ENCODE measurements at places on chromosomes 11 and 22. TPM values are rescaled to one million over a fixed set of nuclear protein-coding genes. Genes with fewer than 3 reads are reported as not detected.

DNA sequence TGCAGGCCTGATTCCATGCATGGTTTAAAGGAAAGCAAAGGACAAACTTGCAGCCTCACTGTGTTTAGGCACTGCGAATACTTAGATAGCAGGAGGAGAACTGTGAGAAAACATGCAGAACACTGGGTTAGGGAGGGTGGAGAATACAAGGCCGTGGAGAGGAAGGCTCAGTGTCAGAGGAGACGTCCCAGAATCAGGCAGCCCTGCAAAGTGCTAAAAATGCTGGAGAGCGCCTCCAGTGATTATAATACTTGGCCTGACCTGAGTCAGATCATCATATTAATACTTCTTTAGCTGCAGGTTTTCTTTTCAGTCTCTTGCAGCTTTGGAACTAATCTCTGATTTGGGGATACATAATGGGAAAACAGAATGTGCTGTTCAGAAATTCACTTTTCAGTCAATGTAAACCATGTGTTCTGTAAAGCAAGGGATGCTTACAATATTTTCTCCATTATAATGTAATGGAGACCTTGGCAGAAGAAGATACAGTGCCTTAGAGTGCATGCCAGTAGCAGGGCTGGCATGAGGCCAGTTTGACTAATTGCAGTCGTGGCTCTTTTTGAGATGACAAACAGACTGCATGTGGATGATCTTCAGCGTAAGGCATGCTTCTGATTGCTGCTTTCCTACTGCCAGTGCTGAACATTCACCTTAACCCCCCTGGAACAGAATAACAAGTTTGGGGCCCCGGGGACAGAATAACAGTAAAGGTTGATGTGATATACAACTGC, 16.8 kb downstream of the EXT2 start:
- DNase-seq = no peak

- DNase-seq = no peak
These were observed 9.9 kb upstream of the MRPL11 start for GRCh38 chr11:66448523-66448922.

DNA sequence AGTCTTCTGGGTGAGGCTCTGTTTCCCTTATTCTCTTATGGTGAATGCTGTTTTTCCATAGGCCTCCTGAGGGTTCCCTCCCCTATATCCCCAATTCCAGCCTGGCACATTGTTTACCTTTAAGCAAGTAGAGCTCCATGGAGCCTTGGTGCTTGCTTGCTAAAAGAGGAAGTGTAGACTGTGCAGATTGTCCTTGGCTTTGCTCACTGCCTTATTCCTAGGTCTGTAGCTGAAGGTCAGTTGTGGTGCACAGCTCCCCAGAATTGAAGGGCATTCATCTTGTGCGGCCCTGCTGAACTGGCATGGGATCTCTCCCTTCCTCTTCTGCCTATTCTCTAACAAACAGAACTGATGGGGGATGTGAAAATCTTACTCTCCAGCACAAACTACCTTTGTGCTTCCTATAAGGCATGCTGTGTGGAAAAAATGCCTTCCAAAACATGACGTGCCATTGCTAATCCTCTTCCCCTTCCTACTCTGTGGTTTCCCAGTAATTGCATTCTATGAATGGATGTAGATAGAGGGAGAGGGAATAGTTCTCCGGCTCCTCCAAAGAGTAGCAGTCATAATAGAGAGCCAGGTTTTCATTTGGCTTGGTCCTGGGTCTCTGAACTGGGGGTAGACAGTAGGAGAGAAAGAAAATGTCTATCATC, 34.2 kb upstream of the PLET1 start:
- no peak for DNase-seq

DNA sequence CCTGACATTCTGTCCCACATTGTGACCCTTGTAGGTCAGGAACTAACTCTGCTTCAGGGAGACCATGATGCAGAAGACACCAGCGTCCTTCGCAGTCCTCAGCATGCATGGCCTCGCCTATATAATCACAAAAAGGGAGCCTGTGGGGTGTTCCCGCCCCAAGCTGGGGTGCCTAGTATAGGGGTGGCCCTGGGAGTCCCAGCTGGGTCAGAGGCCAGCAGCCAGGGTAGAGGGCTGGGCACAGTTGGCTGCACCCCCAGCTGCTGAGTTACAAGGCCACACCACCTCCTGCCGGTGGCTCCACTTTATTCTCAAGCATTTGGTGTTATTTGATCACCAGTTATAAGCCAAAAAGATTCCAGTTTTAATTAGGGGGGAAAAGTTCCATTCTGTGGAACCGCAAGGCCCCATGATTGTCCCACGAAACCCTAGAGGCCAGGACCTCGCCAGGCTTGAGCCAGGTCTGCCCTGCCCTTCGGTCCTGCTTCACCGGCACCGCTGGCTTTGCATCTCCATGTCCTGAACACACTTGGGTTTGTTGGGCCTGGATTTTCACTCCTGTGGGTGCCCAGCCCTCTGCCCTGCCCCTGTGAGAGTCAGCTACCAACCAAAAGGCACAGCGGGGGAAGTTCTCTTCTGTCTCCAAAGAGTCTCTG, 15.0 kb upstream of the GNB1L start:
- no peak for DNase-seq

- DNase-seq = no peak
These were observed 157.3 kb downstream of the AASDHPPT start for GRCh38 chr11:106234794-106235193.

DNA sequence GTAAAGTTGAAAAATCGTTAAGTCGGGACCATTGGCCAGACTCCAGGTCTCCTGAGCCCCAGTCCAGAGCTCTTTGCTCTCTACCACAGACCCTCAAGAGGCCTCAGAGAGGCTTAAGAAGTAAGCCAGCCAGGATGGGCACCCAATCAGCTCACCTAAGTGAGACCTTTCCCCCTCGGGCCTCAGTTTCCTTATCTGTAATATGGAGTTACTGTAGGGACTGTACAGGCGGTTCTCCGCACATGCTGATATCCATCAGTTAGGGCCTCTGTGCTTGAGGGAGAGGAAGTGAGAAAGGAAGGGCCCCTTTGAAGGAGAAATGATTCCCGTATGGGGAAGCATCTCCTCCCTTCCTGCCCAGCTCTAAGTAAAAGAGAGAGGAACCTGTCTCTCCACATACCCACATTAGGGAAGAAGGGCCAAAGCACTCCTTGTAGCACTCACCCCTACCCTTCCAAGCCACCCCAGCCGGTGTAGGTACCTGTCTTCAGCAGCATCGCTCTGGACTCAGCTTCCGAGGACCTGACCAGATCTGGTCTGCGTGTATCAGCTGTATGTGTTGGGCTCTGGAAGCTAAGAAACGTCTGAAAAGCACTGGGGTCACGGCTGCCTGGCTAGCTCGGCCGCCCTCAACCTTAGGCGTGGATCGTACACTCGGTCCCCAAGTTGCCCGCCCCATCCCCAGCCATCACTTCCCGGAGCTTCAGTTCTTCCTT, 653 bp downstream of the NAGA start:
- DNase-seq = no peak

DNA sequence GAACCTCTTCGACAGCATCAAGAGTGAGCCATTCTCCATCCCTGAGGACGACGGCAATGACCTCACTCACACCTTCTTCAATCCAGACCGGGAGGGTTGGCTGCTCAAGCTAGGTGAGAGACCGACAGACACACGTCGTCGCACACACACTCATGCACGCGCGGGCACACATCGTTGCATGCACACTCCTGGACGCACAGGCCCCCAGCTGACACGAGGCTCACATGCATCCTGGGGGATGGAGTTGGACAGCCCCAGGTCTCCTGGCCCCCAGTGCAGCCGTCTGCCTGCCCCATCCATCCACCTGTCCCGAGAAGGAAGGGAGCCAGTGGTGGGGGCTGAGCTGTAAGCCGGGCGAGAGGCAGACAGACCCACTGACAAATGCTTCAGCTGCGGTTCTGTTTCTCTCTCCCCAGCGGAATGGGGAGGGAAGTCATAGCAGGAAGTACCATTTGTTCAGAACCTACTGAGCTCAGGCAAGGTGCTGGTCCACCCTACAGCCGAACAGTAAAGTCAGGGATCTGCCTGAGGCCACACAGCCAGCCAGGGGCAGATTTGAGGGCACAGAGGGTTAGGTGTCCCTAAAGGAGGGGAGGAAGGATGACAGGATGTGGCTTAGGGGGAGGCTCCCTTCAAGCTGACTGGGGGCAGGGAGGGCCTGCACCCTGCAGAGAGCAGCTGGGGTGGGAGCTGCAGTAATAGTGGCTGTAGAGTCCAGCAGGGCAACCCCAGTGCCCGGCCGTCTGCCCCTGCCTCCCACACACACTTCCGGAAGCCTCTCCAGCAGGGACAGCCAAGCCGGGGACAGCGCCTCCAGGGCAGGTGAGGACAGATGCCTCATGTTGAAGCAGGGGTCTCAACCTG, 27.1 kb downstream of the CYTH4 start:
- no peak for DNase-seq

GRCh38 chr22:31105282-31105929, 2.0 kb downstream of the SELENOM start:
- DNase-seq = no peak

- no peak for DNase-seq
These were observed 344.7 kb upstream of the NCAM1 start for GRCh38 chr11:112616327-112617097.

DNA sequence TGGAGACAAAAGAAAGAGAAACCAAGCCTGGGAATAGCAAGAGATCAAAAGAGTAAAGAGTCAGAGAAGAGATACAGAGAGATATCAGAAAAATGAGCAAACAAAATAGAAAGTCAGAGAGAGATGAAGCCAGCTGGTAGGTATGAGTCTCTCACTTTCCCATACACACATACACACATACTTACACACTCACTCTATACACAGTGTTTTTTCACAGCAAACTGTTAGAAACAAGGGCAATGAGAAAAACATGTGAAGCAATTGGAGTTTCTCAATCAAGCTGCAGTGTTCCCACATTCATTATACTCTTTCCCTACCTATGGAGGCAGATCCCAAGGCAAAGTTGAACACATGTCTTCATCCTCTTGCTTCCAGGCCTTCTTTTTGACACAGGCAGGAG, 2.6 kb upstream of the NLRP10 start:
- DNase-seq = no peak

- no peak for DNase-seq
These were observed 14.0 kb downstream of the MMP3 start for GRCh38 chr11:102829316-102830000.

DNA sequence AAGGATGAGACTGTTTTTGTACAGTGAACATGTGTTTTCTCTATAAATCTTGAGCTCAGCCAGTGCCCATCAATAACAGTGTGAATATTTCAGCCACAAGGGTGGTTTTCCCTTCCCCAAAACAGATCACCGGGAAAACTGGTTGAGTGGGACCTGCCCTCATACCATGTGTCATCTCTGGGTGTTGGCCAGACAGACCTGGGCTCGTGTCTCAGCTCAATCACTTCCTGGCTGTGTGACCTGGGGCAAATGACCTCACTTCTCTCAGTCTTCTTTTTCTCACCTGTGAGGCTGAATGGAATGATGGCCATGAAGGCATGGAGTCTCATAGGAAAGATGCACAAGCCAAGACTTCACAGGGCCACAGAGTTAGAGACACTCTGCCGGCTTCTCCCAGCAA, 74.7 kb downstream of the COMMD9 start:
- DNase-seq = no peak

GRCh38 chr22:20495861-20496681, 476 bp upstream of the KLHL22 start:
- DNase-seq = peak; percentile 95

DNA sequence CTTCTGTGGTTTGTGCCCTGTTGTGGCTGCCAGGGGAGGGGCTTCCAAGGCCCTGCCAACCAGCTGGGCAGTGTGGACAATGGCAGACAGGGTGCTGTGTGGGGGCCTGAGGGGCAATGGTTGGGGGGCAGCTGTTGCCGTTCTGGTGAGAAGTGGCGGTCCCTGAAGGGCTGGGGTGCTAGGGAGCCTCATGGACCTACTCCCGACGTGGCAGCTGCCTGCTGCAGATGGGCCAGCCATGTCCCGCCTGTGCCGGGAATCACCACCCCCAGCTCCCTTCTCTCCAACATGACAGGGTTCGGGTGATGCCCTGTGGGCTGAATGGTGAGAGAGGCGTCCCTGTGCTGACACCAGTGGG, 74.2 kb downstream of the KCNQ1 start:
- DNase-seq = peak; percentile 1

DNA sequence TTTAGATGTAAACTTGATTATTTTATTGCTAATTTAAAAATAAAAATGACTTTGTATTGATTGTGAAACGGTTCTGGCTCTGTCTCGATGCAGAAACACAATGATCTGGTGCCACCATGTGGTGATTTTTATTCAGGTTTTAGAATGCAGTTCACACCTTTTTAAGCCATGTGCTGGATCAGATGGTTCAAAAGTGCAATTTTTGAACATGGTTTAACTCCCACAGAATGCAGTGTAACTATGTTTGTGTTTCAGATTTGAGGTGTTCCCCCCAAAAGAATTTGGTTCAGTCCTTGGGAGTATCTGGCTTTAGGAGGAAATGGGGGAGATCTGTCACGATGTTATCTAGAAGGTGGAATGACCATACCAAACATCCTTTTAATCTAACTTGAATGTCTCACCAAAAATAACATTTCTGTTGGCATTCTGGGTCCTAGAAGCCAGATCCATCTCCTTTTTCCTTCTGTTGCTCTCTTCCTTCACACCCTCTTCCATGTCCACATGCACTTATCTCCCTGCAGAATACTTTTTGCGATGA, 7.9 kb downstream of the MRPL16 start:
- peak; percentile 45 for DNase-seq

DNA sequence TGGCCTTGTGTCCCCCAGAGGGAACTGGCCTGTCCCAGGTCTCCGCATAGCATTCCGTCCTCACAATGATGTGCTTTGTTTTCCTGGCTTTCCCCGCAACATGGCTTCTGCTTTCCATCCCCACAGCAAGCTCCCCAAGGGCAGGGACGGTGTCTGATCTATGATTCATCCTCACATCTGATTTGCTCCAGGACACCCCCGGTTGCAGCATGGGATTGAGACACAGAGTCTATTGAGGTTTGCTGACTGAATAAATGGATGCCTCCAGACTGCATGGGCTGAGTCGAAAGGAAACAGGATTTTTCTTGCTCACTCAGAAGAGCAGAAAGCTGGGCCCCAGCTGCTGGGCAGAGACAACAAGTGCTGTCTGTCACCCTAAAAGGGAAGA, 40.2 kb downstream of the LMO1 start:
- no peak for DNase-seq

DNA sequence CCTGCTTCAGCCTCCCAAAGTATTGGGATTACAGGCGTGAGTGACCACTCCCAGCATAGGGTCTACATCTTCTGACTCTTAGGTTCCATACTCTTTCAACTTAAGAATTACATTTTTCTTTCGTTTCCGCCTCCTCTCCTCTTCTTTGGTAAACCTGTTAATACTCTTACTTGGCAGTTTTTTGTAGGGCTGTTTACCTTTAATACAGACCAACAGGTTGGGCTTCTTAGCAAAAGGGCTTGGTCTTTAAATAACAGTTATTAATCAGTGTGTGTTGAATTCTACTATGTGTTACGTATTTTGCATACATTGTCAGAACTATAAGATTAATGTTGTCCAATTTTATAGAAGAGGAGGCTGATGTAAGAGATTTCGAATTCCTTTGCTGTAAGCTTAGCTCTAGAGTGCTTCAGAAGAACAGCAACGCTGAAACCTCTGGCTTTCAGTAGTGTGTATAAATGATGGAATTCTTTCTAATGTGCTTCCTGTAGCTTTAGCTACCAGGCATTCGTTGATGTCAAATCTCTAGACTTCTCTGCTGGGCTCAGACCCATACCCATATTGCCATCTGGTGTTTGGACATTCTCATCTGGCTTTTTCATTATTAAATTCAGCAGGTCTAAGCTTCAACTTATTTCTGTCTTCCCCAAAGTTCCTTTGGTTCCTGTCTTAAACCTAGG, 3.1 kb downstream of the FDX1 start:
- DNase-seq = peak; percentile 2

CLCF1 gene
- total RNA-seq = 3.7 TPM

ADSL gene
- 181 TPM for total RNA-seq

OR5W2 gene
- not detected for total RNA-seq

MYBPC3 gene
- 0.06 TPM for total RNA-seq

MS4A5 gene
- not detected for total RNA-seq

GGTLC2 gene
- total RNA-seq = not detected

Data from neural progenitor cell (in vitro differentiated cells).